Activated CD4-positive, alpha-beta T cell treated with anti-CD3 and anti-CD28 coated beads, Interleukin-2, amount 50 U/mL, for 48 hours (primary cell): ENCODE measurements at places on chromosomes 3 and 15.

GRCh38 chr3:45575386-45575923, 19.1 kb upstream of the LIMD1 start:
- DNase-seq = no peak

DNA sequence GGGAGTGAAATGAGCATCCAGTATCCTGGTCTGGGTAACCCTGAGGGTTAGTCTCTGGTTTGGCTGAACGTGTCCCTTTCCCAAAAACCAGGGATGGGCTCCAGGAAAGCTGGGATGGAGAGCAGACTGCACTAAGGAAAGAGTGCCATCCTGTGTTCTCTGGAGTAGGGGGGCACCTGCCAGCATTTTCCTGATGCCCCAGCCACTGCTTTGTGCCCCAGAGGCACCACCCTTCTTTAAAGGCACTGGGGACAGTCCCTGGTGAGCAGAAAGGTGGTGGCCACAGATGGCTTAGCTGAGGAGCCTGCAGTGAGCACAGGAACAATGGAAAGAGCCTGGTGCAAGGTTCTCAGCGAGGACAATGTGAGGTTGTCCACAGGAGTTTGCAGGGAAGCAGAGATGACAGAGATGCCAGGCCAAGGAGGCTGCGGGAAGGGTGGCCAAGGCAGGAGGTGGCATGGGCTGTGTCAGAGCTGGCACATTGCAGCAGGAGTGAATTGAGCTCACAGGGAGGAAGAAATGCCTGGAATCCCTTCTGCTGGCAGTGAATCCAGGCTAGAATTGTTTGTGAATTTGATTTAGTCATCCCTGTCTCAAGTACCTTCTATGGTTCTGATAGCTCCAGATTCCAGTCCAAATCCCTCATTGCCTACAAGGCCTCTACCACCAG, 39.9 kb downstream of the AMOTL2 start:
- DNase-seq = no peak

DNA sequence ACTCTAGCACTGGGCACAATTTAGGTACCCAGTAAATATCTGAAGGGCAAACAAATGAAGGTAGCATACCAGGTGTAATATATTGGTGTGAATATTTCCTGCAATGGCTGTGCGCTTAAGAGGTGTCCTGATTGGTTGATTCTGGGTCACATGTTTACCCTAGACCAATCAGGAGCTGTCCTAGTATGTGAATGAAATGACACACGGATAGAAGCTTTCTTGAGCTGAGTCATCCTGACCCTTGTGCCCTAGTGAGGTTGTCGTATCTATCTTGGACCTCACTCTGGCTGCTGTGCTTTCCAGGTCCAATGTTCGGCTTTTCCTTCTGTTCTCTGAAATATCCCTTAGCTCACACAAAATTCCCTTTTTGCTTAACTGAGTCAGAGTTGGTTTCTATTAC, 58.1 kb upstream of the FOXP1 start:
- no peak for DNase-seq

DNA sequence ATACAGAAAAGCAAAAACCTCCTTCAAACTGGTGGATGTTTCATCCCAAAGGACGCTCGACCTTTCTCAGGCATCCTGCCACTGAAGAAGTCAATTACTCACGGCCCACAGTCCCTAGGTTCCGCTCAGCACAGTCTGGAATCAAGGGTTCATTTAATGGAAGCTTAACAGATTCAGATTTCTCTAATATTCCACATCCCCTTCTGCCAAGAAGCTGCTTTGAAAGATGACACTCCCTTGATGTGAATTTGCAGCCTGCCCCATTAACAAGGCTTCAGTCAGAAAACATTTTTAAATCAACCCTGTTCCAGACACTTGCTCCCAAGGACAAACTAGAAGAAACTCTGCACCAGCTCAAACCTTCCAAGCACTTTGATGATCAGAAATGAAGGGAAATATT, 81.2 kb downstream of the LIPC start:
- DNase-seq = no peak

- DNase-seq = no peak
Observed at GRCh38 chr15:92014281-92015030, 160.9 kb downstream of the SLCO3A1 start.

- DNase-seq = no peak
Observed at GRCh38 chr3:43087249-43087776, 18.6 kb downstream of the POMGNT2 start.

DNA sequence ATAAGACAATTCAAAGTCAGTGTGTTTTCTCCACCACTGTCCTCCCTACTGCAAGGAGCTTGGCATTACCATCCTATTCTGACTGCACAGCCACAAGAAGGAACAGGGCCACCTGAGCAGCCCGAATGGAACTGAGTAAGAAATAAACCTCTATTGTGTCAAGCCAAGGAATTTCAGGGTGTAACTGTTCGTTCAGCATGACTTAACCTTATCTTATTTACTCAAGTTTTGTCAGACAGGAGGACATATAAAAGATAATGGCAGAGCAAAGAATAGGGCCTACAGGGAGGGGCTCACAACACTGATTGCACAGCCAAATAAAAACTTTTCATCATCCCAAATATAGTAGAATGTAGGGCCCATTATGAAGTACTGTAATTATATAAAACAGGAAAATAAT, 236.1 kb downstream of the NEK10 start:
- no peak for DNase-seq

DNA sequence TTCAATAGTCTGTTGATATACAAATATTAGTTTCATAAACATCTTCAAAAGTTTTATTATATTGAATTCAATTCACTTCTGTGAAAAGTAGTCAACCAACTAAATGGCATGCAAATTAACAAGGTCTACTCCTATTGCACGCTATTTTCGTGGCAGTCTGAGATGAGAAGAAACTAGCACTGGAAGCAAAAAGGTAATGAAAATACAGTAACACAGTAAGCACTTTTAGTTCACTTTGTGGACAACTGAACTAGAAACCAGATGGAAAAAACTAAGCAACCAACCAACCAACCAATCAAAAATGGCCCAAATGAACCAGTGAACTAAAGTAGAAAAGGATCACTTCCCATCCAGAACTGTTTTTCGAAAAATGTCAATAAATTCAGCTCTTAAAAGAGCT, 55.7 kb upstream of the ACTC1 start:
- no peak for DNase-seq

GRCh38 chr3:124620600-124621063, 109.6 kb upstream of the UMPS start:
- DNase-seq = peak; percentile 29

DNA sequence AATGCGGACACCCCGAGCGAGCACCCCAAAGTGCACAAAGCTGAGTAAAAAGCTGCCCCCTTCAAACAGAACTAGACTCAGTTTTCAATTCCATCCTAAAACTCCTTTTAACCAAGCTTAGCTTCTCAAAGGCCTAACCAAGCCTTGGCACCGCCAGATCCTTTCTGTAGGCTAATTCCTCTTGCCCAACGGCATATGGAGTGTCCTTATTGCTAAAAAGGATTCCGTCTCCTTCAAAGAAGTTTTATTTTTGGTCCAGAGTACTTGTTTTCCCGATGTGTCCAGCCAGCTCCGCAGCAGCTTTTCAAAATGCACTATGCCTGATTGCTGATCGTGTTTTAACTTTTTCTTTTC, 5.3 kb downstream of the BHLHE40 start:
- DNase-seq = no peak

- DNase-seq = no peak
Observed at GRCh38 chr15:51621155-51621765, 1.3 kb downstream of the DMXL2 start.

- DNase-seq = no peak
Observed at GRCh38 chr3:108512671-108513070, 2.3 kb upstream of the MYH15 start.

DNA sequence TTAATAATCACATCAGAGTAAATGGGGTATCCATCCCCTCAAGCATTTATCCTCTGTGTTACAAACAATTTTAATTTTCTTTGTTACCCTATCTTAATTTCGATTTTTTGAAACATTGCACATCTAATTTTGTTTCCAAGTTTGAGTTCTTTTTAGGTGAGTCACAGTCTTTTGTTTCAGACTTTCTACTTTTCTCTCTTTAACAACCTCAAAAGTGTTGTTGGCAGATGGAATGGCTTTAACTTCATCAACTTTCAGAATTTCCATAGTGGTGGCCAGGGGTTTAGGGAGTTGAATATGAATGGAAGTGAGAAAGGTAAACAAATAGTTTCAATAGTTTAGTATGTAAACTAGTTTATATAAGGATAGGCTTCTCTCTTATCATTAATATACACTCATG, 223.0 kb upstream of the MLF1 start:
- no peak for DNase-seq

DNA sequence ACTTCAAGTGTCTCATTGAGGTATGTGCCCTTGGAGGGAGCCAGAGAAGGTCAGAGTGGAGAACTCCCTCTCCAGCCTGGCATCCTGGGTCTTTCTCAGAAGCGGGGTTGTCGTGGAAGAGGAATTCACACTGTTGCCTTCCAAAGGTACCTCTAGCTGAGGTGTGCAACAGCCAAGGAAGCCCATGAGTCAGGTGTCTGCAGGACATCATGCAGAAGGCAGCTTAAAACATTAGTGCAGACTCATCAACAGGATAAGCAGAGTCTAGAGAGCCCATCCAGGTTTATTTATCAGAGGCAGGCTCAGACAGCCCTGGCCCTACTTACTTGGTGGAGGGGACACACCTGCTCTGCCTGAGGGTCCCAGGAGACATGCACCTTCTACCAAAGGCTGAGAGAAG, 95.6 kb upstream of the TPM1 start:
- no peak for DNase-seq

DNA sequence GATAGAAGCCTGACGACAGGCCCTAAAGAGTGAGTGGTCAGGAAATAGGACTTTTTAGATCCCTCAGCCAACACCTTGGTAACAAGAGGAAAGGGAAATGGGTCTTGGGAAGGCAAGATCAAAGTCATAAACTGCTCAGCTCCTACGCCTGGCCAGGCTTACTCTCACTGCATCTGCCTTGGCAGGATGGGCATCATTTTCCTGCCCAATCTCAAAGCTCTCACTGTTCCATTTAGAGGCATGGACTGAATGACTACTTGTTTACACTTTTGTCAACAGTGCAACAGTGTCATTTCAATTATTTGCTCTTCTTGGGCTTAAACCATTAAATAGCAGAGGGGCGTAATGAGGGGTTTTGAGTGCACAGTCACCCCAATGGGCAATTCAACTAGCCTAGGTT, 808.7 kb downstream of the GRM7 start:
- no peak for DNase-seq

GRCh38 chr3:38805765-38806386, 10.1 kb downstream of the SCN10A start:
- DNase-seq = peak; percentile 31

GRCh38 chr3:62228467-62228866, 144.9 kb downstream of the FEZF2 start:
- DNase-seq = no peak

DNA sequence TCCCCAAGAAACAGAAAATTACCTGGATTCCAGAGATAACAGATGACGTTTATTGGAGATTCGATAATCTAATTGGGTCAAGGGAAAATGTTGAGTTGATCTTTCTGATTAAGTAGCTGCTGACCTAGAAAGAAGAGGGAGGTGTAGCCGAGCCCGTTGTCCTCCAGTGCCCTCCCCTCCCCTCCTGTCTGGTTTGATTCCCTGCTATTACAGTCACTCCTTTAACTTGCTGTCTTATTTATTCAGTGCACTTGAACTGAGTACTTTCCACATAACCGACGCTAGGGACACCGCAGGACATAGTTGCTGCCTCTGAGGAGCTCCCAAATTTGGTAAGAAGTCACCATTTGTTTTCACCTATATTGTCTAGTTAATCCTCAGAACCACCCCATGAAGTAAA, 103.7 kb downstream of the AQP9 start:
- DNase-seq = no peak

- no peak for DNase-seq
Observed at GRCh38 chr15:96072821-96073220, 257.7 kb upstream of the NR2F2 start.

- DNase-seq = no peak
Observed at GRCh38 chr15:96058103-96058851, 272.2 kb upstream of the NR2F2 start.

DNA sequence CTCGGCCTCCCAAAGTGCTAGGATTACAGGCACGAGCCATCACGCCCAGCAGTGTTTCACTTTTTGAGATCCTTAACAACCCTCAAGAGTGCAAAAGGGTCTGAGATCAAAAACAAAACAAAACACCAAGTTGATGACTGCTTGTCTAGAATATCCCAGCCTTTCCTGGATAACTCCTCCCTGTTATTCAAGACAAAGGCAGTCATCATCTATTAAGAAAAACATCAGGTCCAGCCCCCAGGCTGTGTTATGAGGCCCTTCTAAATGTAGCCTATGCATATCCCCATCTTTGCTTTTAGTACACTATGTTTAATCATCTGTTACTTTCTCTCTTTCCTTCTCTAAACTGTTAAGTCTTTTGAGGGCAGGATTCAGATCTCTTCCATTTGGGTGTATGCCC, 150.1 kb upstream of the FHIT start:
- DNase-seq = no peak

GRCh38 chr3:72630327-72630968, 217.8 kb downstream of the SHQ1 start:
- DNase-seq = no peak

DNA sequence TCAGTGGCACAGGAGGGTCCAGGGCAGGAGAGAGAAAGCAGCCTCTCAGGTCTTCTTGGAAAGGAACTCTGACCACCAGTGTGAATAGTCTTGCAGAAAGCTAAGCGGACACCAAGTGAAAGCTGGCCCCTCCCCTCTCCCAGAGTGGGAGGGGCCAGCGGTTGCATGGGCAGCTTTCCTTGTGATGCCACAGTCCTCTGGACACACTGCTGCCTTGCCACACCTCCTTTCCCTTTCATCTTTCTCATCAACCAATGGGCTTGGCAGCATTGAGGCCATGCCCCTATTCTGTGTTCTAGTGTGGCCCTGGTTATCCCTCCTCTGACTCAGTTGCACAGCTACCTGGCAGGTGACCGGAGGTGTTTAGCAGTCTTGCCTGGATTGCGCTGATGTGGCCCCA, 49.7 kb upstream of the GOLGA6B start:
- no peak for DNase-seq

GRCh38 chr3:58591517-58592510, 14.6 kb upstream of the FAM107A start:
- DNase-seq = no peak

DNA sequence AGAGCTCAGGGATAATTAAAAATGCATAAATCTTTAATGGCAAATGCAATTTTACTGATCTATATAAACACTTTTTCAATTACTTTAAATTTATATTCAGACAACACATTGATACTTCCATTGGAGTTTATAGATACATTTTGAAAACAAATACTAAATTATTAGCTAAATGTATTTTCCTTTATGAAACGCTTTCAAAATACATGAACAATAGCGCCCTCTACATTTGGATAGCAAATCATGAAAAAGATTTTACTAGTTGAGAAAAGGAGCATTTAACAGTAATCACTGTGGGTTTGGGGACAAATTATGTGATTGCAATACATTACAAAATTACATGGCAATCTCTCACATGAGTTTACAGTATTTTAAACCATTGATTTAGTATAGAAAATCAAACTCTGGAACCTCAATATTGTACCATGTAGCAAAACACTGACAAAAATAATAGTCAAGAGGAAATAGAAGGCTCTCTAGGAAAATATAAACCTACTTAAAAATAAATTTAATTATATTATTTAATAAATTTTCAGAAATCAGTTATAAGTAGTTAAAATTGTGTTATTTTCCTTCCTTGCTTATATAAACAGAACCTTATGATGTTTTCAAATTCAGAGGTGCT, 207.9 kb downstream of the ZIC1 start:
- no peak for DNase-seq

GRCh38 chr15:66997212-66997611, 68.2 kb upstream of the SMAD3 start:
- DNase-seq = no peak

GRCh38 chr3:189907803-189908202, 212.9 kb downstream of the P3H2 start:
- DNase-seq = no peak
